SJCRH30 (cell line): ENCODE measurements at places on chromosomes 6 and 20. TPM values are rescaled to one million over a fixed set of nuclear protein-coding genes. Genes with fewer than 3 reads are reported as not detected.

- no peak for DNase-seq
- no peak within 1 kb of the TSS for H3K27ac ChIP-seq
- peaks cover 3% of the 10 kb centered on the region; the same call in 1 of the 2 replicates for H3K4me1 ChIP-seq
- H3K27me3 ChIP-seq, result no peaks in the 10 kb centered on the region
- no peak within 1 kb of the TSS for H3K4me3 ChIP-seq
Measured at GRCh38 chr20:25081730-25082497, at the start of gene VSX1. Gene VSX1 (minus strand): TSS chr20:25082141. CDS start chr20:25082096, 45 bp downstream.

DNA sequence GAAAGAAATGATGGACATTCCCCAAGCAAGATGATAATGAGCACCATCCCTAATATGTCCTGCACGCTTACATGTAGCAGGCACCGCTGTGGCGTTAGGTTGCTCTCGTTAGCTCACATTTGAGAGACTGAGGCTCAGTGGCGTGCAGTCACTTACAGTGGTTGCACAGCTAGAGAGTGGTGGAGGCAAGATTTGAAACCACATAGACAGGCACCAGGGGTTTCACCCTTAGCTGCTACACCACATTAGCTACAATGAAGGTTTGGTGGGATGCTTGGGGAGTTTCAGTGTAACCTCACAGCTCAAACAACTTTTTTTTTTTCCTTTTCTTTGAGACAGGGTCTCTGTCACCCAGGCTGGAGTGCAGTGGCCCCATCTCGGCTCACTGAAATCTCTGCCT lies 3.7 kb downstream of the COX4I2 start:
- H3K27me3 ChIP-seq, result no peaks in the 10 kb centered on the region; the same call in 1 of the 2 replicates
- no peak overlapping the region for H3K4me3 ChIP-seq
- peaks cover 5% of the 10 kb centered on the region; the same call in 1 of the 2 replicates for H3K4me1 ChIP-seq
- H3K36me3 ChIP-seq, result no peaks in the 10 kb centered on the region
- DNase-seq, result no peak
- H3K27ac ChIP-seq, result no peak overlapping the region

- no peak overlapping the region for H3K4me3 ChIP-seq
- no peak overlapping the region for H3K27ac ChIP-seq
- no peaks in the 10 kb centered on the region for H3K27me3 ChIP-seq
- no peak for DNase-seq
- no peaks in the 10 kb centered on the region for H3K4me1 ChIP-seq
- H3K36me3 ChIP-seq, result no peaks in the 10 kb centered on the region
Measured at GRCh38 chr6:12232339-12232738, 57.8 kb upstream of the EDN1 start.

GRCh38 chr20:32123088-32123487 lies 13.6 kb downstream of the TM9SF4 start:
- no peak for DNase-seq
- no peaks in the 10 kb centered on the region for H3K27me3 ChIP-seq
- H3K4me1 ChIP-seq, result no peaks in the 10 kb centered on the region
- no peak overlapping the region for H3K27ac ChIP-seq

- H3K4me3 ChIP-seq, result no peak overlapping the region
- H3K27me3 ChIP-seq, result no peaks in the 10 kb centered on the region
- H3K4me1 ChIP-seq, result peaks cover under 1% of the 10 kb centered on the region; the same call in 1 of the 2 replicates
- no peaks in the 10 kb centered on the region for H3K36me3 ChIP-seq
- no peak overlapping the region for H3K27ac ChIP-seq
Measured at GRCh38 chr6:152117156-152118133, 310.0 kb downstream of the ESR1 start.

DNA sequence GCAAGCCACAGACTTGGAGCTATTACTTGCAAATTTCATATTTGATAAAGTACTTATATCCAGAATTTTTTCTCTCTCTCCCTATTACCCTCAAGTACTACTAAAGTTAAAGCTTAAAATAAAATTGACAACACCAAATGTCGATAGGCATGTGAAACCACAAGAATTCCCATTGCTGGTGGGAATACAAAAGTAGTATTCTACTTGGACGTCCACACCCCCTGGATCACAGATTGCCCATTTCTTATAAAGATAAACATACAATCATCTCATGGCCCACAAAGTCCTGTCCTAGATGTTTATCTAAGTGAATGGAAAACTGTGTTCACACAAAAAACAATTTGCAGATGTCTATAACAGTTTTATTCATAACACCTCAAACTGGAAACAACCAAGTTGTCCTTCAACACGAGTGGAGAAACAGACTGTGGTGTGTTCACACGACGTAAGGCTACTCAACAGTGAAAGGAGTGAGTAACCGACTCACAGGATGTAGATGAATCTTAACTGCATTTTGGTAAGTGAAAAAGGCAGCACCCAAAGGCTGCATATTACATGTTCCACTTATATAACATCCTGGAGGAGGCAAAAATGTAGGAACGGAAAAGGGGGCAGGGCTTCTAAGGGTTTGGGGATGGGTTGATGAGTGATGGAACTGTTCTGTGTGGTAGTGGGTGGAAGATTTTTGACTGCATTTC lies 297.4 kb downstream of the THBS2 start:
- no peaks in the 10 kb centered on the region for H3K36me3 ChIP-seq
- no peaks in the 10 kb centered on the region for H3K27me3 ChIP-seq
- peak overlapping the region; percentile 36 for H3K4me3 ChIP-seq
- peak; percentile 61 for DNase-seq

GRCh38 chr6:139940741-139941729 lies 566.6 kb upstream of the CITED2 start:
- no peak overlapping the region for H3K4me3 ChIP-seq
- no peaks in the 10 kb centered on the region for H3K36me3 ChIP-seq
- H3K27me3 ChIP-seq, result no peaks in the 10 kb centered on the region
- H3K4me1 ChIP-seq, result peaks cover 20% of the 10 kb centered on the region

DNA sequence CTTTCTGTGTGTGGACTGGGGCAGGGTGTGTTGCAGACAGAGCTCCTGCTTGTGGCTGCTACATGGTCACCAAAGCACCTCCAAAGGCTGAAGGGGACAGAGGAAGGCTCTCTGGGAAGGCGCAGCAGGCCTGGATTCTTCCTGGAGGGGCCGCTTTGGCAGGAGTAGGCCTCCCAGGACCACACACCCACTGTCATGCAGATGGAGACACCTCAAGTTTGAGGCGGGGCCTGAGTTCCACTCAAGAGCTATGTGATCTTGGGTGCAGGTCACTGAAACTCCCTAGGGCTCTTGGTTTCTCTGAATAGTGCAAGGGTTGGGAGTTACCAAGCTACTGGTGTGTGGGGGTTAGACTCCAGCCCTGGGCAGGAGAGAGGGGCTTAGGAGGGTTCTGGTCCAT lies 27.9 kb downstream of the EFCAB8 start:
- H3K27me3 ChIP-seq, result no peaks in the 10 kb centered on the region
- no peak overlapping the region for H3K27ac ChIP-seq
- peaks cover 16% of the 10 kb centered on the region for H3K4me1 ChIP-seq
- DNase-seq, result no peak
- no peaks in the 10 kb centered on the region for H3K36me3 ChIP-seq

GRCh38 chr6:4809999-4810918 lies 34.1 kb downstream of the CDYL start:
- H3K4me3 ChIP-seq, result no peak overlapping the region
- no peaks in the 10 kb centered on the region for H3K27me3 ChIP-seq
- no peaks in the 10 kb centered on the region for H3K4me1 ChIP-seq
- no peak overlapping the region for H3K27ac ChIP-seq
- DNase-seq, result no peak

DNA sequence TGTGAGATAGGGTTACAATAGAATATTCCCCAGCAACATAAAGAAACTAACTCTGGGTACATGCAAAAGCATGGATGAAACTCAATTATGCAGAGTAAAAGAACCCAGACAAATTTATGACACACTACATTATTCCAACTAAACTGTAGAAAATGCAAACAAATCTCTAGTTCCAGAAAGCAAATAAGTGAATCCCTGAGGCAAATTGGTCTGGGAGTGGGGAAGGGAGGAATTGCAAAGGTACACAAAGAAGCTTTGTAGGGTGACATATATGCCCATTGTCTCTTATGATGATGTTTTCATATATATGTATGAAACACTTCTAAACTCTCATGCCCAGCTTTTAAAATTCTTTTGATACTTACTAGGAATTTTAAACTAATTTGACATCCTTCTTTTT lies 266.0 kb downstream of the CDKAL1 start:
- no peaks in the 10 kb centered on the region for H3K36me3 ChIP-seq
- no peaks in the 10 kb centered on the region for H3K27me3 ChIP-seq
- DNase-seq, result peak; percentile 5
- no peak overlapping the region for H3K27ac ChIP-seq

- no peaks in the 10 kb centered on the region for H3K36me3 ChIP-seq
- no peaks in the 10 kb centered on the region for H3K4me1 ChIP-seq
- no peak overlapping the region for H3K27ac ChIP-seq
- no peak overlapping the region for H3K4me3 ChIP-seq
Measured at GRCh38 chr6:1063671-1064355, 248.1 kb upstream of the FOXQ1 start.

GRCh38 chr20:42443200-42443599 lies 746.5 kb downstream of the PTPRT start:
- no peak for DNase-seq
- H3K4me3 ChIP-seq, result no peak overlapping the region
- H3K4me1 ChIP-seq, result peaks cover 14% of the 10 kb centered on the region
- no peaks in the 10 kb centered on the region for H3K36me3 ChIP-seq

DNA sequence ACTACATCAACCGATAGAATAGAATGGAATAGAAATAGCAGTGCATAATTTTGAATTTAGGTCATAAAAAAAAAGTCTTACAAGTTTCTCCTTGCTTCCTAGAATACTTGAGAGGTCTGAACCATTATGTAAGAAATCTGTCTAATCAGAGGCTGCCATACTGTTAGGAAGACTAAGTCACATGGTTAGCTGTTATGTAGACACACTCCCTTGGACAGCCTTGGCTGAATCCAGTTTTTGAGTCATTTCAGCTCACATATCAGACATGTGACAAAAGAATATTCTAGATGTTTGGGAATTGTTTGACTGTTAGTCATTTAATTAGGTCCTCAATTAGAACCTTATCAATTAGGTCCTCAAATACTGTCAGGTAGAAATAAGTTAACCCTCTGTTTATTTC lies 1601.4 kb downstream of the GRIK2 start:
- H3K27me3 ChIP-seq, result no peaks in the 10 kb centered on the region
- no peak overlapping the region for H3K4me3 ChIP-seq
- H3K27ac ChIP-seq, result no peak overlapping the region
- H3K4me1 ChIP-seq, result no peaks in the 10 kb centered on the region
- DNase-seq, result no peak

DNA sequence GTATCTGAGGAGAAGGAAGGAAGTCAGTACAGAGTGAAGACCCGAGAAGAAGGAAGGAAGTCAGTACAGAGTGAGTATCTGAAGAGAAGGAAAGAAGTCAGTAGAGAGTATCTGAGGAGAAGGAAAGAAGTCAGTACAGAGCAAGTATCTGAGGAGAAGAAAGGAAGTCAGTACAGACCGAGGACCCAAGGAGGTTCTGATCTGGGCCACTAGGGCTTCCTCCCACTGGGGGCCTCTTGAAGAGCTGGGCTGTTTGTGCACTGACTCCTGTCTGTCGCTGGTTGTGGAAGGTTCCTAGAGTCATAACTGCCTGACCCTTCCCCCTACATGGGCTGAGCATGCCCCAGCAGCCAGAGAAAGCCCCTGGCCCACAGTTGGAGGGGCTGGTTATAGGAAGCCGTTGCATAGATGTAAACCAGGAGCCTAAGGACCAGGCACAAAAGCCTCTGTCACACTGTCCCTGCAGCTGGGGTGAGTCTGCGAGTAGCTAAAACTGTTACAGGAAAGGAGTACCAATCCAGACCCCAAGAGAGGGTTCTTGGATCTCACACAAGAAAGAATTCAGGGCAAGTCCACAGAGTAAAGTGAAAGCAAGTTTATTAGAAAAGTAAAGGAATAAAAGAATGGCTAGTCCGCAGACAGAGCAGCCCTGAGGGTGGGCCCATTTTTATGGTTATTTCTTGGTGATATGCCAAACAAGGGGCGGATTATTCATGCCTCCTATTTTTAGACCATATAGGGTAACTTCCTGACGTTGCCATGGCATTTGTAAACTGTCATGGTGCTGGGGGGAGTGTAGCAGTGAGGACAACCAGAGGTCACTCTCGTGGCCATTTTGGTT lies 395.9 kb downstream of the PREX1 start:
- peak; percentile 80 for DNase-seq
- peaks cover 19% of the 10 kb centered on the region for H3K4me1 ChIP-seq

DNA sequence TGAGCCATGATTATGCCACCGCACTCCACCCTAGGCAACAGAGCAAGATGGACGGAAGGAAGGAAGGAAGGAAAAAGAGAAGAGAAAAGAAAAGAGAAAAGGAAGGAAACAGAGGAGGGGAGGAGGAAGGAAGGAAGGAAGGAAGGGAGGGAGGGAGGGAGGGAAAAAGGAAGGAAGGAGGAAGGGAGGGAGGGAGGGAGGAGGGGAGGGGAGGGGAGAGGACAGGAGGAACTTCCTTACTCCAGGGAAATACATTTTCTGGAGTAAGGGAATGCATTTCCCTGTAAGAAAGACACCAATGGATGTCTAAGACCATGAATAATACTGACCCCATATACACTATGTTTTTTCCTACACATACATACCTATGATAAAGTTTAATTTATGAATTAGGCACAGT lies 93.2 kb upstream of the NFATC2 start:
- H3K4me3 ChIP-seq, result no peak overlapping the region
- no peak for DNase-seq
- H3K36me3 ChIP-seq, result no peaks in the 10 kb centered on the region
- H3K27ac ChIP-seq, result no peak overlapping the region

GRCh38 chr6:40735121-40735520 lies 148.0 kb upstream of the LRFN2 start:
- peaks cover 6% of the 10 kb centered on the region; the same call in 1 of the 2 replicates for H3K27me3 ChIP-seq
- no peak overlapping the region for H3K27ac ChIP-seq
- H3K4me1 ChIP-seq, result no peaks in the 10 kb centered on the region
- H3K4me3 ChIP-seq, result no peak overlapping the region
- no peaks in the 10 kb centered on the region for H3K36me3 ChIP-seq

DNA sequence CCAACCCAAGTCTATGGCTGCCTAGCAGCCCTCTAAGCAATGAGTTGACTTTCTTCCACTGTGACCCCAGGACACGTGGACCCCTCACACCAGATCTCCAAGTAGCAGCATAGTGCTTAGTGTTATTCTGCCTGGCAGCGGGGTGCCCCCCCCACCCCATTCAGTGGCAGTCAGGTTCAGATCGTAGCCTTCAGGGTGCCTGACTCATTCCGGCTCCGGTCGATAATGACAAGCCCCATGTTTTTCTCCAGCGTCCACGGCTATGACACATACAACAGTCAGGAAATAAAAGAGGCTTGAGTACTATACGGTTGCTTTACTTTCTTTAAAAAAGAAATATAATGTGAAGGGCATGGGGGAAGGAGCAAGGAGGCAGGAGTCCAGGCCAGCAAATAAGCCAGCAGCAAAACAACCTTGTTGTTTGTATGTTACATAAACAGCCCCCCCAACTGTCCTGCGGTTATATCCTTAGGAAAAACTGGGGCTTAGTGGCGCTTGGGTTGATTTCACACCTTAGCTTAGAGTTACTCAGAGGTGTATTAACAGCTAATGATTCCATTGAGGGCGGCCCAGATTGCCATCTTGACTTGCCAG lies 23.1 kb downstream of the GNAS start:
- no peak overlapping the region for H3K27ac ChIP-seq
- no peak for DNase-seq
- H3K36me3 ChIP-seq, result no peaks in the 10 kb centered on the region
- no peak overlapping the region for H3K4me3 ChIP-seq
- no peaks in the 10 kb centered on the region for H3K27me3 ChIP-seq

Gene MEP1A
- not detected in 2 replicates for total RNA-seq

Gene LY6G6C
- not detected in 2 replicates for total RNA-seq

Gene ENPP3
- total RNA-seq, result 0.05 and 1.1 TPM in 2 replicates

Gene PERP
- total RNA-seq, result 5.4 and 5.7 TPM in 2 replicates

Gene CASS4
- total RNA-seq, result 4.9 and 5.1 TPM in 2 replicates

Gene SLC25A27
- 0.33 and 0.81 TPM in 2 replicates for total RNA-seq
